A172 (cell line): ENCODE measurements at places on chromosomes 4 and X. TPM values are rescaled to one million over a fixed set of nuclear protein-coding genes. Genes with fewer than 3 reads are reported as not detected.

- no peak for DNase-seq
These were observed 16.8 kb downstream of the KDM6A start for GRCh38 chrX:44889824-44890223.

DNA sequence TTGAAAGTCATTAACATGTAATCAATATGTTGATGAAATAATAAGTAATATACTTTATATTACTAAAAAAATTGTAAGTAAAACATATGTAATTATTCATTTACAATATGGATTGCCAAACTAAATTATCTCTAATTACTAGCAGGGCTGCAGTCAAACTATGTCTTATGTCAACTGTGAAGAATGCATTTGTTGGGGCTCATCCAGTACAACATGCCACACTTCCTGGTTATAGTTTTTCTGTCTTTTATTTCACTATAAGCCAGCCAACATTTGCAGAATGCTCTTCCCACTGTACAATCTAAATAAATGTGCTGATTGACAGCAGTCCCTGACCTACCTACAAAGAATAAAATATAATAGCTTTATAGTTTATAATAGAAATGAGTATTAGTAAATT lies 975.4 kb upstream of the NDST4 start:
- no peak for DNase-seq

GRCh38 chr4:4496592-4497372 lies 45.1 kb downstream of the STX18 start:
- no peak for DNase-seq

GRCh38 chr4:186722796-186723291 lies 812 bp downstream of the FAT1 start:
- DNase-seq, result no peak

DNA sequence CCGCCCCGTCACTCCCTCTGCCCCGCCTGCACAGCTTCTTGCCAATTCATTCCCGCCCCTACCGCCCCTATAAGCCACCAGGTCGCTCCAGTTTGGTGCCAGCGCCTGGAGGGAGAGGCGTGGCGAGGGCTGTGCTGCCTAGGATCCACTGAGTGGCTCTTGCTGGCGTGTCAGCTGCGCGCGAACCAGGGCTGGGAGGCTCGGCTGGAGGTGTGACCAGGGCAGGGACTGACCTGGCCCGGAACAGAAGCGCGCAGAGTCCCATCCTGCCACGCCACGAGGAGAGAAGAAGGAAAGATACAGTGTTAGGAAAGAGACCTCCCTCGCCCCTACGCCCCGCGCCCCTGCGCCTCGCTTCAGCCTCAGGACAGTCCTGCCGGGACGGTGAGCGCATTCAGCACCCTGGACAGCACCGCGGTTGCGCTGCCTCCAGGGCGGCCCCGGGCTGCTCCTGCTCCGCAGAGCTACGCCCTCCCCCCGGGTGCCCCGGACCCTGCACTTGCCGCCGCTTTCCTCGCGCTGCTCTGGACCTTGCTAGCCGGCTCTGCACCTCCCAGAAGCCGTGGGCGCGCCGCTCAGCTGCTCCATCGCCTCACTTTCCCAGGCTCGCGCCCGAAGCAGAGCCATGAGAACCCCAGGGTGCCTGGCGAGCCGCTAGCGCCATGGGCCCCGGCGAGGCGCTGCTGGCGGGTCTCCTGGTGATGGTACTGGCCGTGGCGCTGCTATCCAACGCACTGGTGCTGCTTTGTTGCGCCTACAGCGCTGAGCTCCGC lies at the start of gene GPR78:
GPR78 (plus strand) TSS at position 72 of the 773 bp plus-strand sequence; CDS start at position 663, 591 bp downstream.
- DNase-seq, result no peak

- DNase-seq, result no peak
These were observed 8.4 kb upstream of the RPS3A start for GRCh38 chr4:151091047-151091446.

DNA sequence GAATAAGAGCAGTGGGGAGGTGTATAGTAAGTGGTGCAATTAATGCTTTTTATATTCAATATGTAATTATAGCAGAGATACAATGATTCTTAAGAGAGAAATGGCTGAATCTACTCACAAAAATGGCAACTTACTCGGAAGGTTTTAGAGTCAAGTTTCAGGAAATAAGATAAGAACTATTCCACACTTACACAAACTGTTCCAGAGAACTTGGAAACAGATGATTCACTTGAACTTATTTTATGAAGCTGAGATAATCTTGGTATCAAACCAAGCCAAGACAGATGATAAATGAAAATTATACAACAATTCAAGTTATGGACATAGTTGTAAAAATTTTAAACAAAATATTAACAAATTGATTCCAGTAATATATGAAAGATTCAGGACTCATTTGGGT lies 311.3 kb upstream of the HS3ST1 start:
- DNase-seq, result no peak

DNA sequence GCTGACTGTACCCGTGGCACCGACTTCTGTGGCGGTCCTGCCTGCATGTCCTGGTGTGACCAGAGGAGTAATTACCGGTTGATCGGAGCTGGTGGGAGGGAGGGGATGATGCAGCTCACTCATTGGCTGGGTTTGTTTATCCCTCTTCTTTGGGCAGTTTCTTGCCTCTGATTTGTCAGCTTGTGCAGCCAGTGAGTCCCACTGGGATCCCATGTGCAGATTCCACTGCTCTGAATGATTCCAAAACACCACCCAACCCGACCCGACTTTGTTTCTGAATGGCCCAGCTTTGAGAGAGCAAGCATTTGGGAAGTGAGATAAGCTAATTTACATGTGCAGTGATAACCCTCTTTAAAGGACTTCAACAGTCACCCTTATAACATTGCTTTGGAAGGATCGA lies 13.8 kb downstream of the FHDC1 start:
- DNase-seq, result no peak

The DAPP1 gene
- total RNA-seq, result not detected in 2 replicates

The MAGEA6 gene
- total RNA-seq, result 78.2 and 78.3 TPM in 2 replicates

The GPR119 gene
- total RNA-seq, result not detected in 2 replicates

The PRDM8 gene
- 3.2 and 3.4 TPM in 2 replicates for total RNA-seq

The RTL3 gene
- not detected in 2 replicates for total RNA-seq
